ENCODE measurements at places on chromosomes 4 and X.

GRCh38 chrX:121642415-121642814 is 595.0 kb downstream of the GLUD2 start:
- DNase-seq = peak; percentile 2

- DNase-seq = no peak
These were observed 23.9 kb downstream of the SORBS2 start for GRCh38 chr4:185787926-185788679.

DNA sequence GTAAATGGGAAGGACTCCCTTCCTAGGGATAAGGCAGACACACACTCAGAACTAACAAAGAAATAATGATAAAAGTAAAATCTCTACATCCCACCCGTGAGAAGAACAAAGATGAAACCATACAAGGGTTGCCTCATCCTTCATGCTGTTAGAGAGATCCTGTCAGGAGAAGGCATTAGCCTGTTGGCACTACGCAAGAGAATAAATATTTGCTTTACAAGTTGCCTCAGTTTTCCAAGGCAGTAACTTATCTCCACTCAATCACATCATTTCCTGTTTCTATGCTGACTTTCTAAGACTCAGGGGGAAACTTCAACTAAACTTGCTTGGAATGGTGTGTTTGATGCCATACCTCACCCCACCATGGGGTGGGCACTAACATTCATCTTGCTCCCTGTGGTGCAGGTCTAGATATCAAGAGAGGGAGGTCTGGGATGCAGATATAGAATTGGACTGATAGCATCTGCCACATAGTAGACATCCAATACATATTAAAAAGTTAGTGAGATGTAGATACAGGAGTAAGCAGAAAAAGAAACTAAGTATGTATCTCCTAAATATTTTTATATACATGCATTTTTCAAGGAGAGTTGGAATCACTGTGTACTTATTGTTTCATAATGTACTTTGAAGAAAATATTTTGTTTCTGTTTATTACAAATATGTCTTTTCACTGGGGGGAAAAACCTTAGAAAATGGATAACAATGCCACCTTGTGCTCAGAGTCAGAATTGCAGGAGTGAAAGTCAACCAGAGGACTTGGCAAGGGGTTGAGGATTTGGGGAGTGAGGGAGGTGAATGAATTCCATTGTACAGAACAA is 57.2 kb upstream of the BEX4 start:
- DNase-seq = peak; percentile 39

GRCh38 chr4:84317513-84317912 is 181.6 kb downstream of the NKX6-1 start:
- no peak for DNase-seq

DNA sequence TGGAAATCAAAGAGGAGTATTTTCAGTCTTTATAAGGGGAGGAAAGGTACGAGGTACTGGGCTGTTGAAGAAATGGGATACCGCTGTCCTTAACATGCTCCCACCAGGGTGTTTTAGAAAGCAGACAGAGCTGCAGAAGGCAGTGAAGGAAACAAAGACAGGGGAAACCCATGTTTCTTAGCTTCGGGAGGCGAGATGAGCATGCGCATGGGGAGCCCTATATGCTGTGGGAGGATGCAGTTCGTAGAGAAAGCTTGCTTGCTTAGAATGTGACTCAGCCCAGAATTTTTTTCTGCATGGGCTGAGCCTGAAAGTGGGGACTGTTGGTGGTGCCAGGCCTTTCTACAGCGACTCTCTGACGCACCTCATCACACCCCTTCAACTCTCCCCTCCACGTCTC is 28.8 kb upstream of the SCOC start:
- DNase-seq = no peak

- DNase-seq = no peak
These were observed 75.6 kb downstream of the PRSS12 start for GRCh38 chr4:118277243-118277642.

DNA sequence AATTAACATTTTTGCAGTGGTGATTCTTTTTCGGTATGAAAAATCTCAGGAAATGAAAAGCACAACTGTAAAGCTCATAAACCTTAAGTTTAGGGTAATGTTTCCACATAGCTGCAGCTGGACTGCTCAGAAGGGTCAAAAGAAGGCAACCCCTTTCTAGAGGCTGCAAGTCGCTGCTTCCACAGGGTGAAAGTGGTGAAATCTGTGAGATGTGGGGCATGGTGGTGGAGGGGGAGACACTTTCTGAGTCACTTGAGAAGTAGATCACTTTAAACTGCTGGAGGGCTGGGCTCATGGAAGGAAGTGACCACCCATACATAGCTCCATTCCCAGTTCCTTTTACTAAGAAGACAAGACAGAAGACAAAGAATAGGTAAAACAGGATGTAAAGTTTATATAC is 8.7 kb downstream of the SFRP2 start:
- no peak for DNase-seq

- DNase-seq = no peak
These were observed 74.1 kb upstream of the PPP3CA start for GRCh38 chr4:101421386-101421785.

DNA sequence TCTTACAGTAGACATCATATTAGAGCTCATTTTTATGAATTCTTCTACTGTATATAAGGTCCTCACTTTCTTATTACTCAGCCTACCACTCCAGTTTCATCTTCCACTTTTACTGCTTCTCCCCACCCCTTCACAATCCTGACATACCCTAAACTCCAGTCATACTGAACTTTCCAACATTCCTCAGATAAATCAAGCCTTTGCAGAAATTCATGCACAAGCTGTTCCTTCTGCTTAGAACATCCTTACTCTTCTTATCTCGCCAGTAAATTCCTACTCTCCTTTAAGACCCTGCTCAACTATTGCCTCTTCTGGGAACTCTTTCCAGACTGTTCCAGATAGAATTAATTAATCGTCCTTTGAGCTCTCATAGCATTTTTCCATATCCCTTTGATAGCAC is 24.8 kb downstream of the RTL9 start:
- no peak for DNase-seq

DNA sequence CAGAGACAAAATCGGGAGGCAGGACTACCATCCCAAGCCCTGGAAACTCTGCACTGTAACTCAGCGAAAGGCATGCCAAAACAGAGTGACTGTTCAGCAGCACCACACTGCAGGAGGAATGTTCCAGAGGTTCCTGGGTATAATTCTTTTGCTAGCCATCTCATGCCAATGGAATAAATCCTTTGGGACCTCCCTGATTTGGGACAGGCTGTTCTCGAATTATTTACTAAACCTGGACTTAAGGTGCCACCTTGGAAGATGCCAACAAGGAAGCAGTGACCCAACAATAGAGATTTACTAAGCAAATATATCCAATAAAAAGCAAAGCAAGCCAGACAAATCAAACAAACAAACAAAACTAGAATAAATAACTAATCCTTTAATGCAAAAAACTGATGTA is 9.3 kb downstream of the AADAT start:
- DNase-seq = no peak

DNA sequence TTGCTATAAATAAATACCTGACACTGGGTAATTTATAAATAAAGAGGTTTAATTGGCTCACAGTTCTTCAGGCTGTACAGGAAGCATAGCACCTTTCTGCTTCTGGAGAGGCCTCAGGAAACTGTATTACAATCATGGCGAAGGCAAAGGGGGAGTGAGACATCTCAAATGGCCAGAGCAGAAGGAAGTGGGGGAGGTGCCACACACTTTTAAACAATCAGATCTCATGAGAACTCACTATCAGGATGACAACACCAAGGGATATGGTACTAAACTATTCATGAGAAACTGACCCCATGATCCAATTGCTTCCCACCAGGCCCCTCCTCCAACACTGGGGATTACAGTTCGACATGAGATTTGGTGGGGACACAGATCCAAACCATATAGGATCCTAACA is 11.7 kb upstream of the TCEAL9 start:
- peak; percentile 71 for DNase-seq

- DNase-seq = no peak
These were observed 41.0 kb upstream of the JADE1 start for GRCh38 chr4:128768373-128768996.

GRCh38 chr4:94475050-94475449 is 23.3 kb downstream of the PDLIM5 start:
- no peak for DNase-seq

DNA sequence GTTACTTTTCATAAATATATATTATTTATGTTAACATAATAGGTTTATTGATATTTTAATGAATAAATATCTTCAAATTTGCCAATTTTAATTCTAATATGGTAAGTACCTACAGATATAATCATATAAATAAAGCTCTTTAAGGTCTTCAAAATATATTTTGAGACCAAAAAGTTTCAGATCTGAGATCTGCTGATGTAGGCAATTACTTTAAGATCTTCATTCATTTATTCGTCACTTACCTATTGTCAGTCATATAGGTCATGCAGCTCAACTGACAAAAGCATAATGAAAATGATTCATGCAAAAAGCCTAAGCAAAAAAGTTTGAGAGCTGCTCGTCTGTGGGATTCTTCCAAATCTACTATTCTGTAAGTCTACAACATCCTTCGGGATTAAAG is 64.8 kb downstream of the AFAP1 start:
- no peak for DNase-seq

DNA sequence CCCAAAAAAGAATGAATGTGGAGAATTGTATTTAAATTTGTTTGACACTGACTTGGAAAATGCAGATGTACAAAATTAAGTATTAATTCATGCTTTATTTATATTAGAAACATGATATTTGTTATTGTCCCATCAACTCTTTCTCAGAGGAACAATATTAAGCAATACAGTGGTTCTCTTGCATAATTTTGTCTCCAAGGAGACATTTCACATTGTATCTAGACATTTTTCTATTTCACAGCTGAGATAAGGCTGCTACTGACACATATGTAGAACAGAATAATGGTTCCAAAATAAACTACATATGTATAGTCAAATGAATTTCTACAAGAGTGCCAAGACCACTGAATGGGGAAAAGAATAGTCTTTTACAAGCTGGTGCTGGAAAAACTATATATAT is 427.9 kb upstream of the SPANXN1 start:
- no peak for DNase-seq

- no peak for DNase-seq
These were observed 46.6 kb downstream of the MID1IP1 start for GRCh38 chrX:38847903-38848230.

DNA sequence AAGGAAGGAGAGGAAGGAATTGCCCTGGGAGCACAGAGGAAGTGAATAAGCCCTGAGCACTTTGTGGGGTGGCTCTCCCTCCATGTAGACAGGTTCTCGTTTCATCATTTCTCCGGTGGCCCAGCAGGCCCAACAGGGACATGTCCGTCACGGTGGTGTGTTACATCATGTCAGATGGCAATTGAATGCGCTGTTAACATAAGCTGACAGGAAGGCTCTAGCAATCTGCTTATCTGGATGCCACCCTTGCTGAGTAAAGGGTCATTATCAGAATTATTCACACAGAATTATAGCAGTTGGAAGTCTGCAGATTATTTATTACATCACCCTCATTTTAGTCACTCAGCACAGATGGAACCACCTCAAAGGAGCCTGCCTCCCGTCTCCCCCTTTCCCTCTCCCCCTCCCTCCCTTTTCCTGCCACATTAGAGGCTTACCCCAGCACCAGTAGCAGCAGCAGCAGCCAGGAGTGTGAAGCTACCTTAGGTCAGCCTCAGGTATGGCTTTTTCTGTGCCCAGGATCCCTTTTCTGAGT is 124.3 kb upstream of the TRIM2 start:
- no peak for DNase-seq

GRCh38 chr4:74320559-74321118 is 12.4 kb downstream of the EPGN start:
- peak; percentile 60 for DNase-seq

DNA sequence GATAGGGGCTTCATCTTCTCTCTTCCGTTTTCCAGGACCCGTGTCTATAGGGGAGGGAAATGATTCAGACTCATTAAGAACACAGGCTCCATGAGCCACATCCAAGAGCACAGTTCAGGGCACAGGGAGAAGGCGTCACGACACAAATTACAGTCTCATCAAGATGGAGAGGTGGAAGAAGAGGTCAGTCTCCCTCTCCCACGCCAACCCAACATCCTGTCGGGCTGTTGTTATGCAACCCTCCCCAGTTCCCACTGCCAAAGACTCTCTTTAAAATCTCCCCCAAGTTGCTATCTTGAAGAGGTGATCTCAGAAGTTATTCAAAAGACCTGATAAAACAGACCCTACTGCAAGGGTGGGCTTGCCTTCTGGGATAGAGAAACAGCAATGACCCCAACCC is 12.6 kb downstream of the ZMYM3 start:
- DNase-seq = no peak

DNA sequence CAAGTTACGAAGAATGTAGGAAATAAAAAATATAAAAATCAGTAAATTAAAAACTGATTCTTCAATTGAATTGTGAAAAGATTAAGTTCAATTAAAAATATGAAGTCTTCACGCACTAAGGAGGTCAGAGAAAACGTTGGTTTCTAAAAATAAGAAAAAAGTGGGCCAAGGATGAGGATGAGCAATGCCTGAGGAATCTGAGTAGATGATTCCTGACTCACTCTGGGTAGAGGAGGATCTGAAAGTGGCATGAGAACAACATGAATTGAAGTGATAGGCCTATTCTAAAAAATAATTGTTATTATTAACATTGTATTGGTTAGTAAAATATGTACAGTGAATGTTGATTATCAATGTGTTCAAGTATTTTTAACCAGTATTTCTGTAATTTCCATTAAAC is 444.2 kb downstream of the GRIA2 start:
- no peak for DNase-seq

- DNase-seq = no peak
These were observed 36.1 kb downstream of the HDAC8 start for GRCh38 chrX:72536542-72536941.

DNA sequence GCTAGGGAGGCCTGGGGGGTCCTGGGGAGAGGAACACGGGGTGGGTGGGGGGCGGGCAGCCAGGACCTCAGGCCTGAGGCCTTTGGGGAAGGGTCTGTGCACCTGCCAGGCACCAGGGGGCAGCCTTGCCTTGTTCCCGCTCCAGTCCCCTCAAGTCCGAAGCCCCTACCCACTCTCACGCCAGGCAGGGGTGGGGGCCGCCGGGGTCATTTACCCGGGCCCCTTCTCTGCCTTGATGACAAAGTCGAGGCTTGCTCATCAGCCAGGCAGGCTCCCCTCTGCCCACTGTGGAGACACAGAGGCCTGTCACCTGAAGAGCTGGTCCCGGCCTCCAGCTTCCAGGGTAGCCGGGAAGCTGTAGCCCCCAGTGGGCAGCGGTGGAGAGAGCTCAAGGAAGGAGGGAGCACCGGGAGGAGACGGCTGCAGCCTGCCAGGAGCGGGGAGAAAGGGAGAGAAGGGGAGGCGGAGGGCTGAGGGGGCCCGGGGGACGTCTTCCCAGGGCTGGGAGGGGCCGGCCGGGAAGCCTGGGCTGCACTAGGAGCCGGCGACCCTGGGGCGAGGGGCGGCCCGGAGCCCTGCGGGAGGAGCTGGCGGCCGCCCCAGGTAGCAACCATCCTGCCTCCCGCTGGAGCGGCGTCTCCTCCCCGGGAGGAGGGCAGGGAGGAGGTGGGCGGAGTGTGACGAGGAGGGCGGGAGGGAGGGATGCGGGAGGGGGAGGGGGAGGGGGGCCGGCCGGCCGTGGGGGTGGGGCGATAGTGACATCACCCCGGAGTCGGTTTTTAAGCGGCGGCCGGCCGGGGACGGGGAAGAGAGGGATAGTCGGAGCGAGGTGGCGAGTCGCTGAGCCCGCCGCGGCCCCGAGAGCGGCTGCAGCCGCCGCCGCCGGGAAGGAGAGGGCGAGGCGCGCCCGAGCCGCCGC is at the start of gene SLC6A8:
TSS of gene SLC6A8 (plus strand) at position 806 of the 919 bp plus-strand sequence. CDS start 649 bp downstream, outside the sequence.
- peak; percentile 52 for DNase-seq

GRCh38 chr4:95572304-95572991 is 23.7 kb upstream of the UNC5C start:
- peak; percentile 2 for DNase-seq

GRCh38 chr4:79913581-79913980 is 159.4 kb downstream of the ANTXR2 start:
- peak; percentile 1 for DNase-seq

- no peak for DNase-seq
These were observed 541.4 kb downstream of the ADGRL3 start for GRCh38 chr4:61741327-61742096.
